Activated T-cell treated with anti-CD3 and anti-CD28 coated beads, Interleukin-2, amount 50 U/mL, for 72 hours (primary cell): ENCODE measurements at places on chromosomes 3 and 15. TPM values are rescaled to one million over a fixed set of nuclear protein-coding genes. Genes with fewer than 3 reads are reported as not detected.

GOLGA8R gene
- total RNA-seq: 2.6 TPM

LXN gene
- total RNA-seq: 5.7 TPM

GOLGA6A gene
- total RNA-seq: 0.53 TPM

USP13 gene
- 8.1 TPM for total RNA-seq

ZNF717 gene
- total RNA-seq: 19.2 TPM

GRCh38 chr3:9911863-9912262 lies 5.0 kb upstream of the IL17RC start:
- H3K27me3 ChIP-seq: peaks cover 20% of the 10 kb centered on the region
- H3K36me3 ChIP-seq: peaks cover 2% of the 10 kb centered on the region
- H3K4me1 ChIP-seq: peaks cover 33% of the 10 kb centered on the region
- H3K4me3 ChIP-seq: no peak overlapping the region

DNA sequence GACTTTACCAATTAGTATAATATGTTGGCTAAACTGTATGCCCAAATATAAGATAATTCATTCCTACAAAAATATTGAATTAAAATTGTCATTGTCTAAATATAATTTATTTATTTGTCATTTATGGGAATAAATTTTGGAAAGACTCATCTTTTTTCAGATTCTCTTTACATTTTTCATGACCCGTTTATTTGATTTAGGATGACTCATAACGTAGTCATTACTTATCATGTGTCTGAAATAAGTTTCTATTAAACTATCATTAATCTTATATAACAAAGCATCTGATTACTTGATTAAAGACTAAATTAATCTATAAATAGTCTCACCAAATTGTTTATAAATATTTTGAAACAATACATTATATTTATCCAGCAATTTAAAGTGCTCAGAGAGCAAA lies 516.6 kb downstream of the CADM2 start:
- no peaks in the 10 kb centered on the region for H3K36me3 ChIP-seq
- H3K4me1 ChIP-seq: no peaks in the 10 kb centered on the region
- no peak overlapping the region for H3K4me3 ChIP-seq
- H3K27ac ChIP-seq: no peak overlapping the region
- H3K27me3 ChIP-seq: no peaks in the 10 kb centered on the region

DNA sequence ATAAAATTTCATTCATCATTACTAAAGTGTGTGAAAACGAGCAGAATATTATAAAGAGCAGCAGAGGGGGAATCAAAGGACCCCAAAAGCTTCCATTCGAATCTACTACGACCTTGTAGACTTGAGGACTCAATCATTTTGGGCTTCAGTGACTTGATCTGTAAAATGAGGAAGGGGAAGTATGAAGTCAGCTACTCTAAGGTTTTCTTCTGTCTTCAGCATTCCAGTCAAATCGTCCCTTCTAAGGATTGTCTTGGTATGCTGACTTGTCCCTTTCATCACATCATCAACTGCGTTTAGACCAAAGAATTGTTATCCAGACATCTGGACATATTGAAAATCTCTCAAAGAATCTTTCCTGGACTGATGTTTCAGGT lies 44.8 kb downstream of the PLD1 start:
- H3K27me3 ChIP-seq: peaks cover 19% of the 10 kb centered on the region
- DNase-seq: no peak
- H3K36me3 ChIP-seq: no peaks in the 10 kb centered on the region
- H3K4me1 ChIP-seq: no peaks in the 10 kb centered on the region
- no peak overlapping the region for H3K27ac ChIP-seq

GRCh38 chr3:115814778-115815380 lies 191.6 kb downstream of the GAP43 start:
- peak; percentile 55 for DNase-seq
- H3K4me1 ChIP-seq: no peaks in the 10 kb centered on the region
- no peaks in the 10 kb centered on the region for H3K36me3 ChIP-seq

DNA sequence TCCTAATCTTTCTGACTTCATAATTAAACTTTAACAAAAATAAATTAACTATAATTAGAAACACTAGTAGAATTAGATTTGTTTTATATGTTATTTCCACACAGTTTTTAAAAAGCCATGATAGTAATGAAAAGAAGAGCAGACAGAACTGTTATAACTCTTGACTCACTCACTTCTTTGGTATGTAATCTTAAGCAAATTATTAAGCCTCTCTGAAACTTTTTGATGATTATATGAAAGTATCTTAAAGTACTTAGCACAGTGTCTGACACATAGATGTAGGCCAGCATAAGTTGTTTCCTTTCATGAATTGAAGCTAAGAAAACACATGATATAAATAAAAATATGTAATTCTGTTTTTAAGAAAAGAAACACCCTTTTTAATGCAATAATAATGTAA lies 123.6 kb upstream of the MLF1 start:
- no peak for DNase-seq
- H3K4me1 ChIP-seq: peaks cover 17% of the 10 kb centered on the region
- no peak overlapping the region for H3K27ac ChIP-seq

- no peak overlapping the region for H3K4me3 ChIP-seq
- H3K27ac ChIP-seq: no peak overlapping the region
- DNase-seq: no peak
- H3K27me3 ChIP-seq: no peaks in the 10 kb centered on the region
- no peaks in the 10 kb centered on the region for H3K4me1 ChIP-seq
- no peaks in the 10 kb centered on the region for H3K36me3 ChIP-seq
Observed at GRCh38 chr3:112027826-112028225, 6.7 kb upstream of the TMPRSS7 start.

GRCh38 chr3:52432691-52433141 lies 12.2 kb downstream of the SEMA3G start:
- no peaks in the 10 kb centered on the region for H3K4me1 ChIP-seq
- no peaks in the 10 kb centered on the region for H3K27me3 ChIP-seq
- no peak for DNase-seq
- peak overlapping the region; percentile 24 for H3K27ac ChIP-seq
- H3K4me3 ChIP-seq: no peak overlapping the region
- H3K36me3 ChIP-seq: no peaks in the 10 kb centered on the region

- no peak for DNase-seq
- H3K36me3 ChIP-seq: no peaks in the 10 kb centered on the region
- no peak overlapping the region for H3K27ac ChIP-seq
- H3K27me3 ChIP-seq: peaks cover 58% of the 10 kb centered on the region
Observed at GRCh38 chr15:73009066-73010056, 42.9 kb upstream of the NEO1 start.

DNA sequence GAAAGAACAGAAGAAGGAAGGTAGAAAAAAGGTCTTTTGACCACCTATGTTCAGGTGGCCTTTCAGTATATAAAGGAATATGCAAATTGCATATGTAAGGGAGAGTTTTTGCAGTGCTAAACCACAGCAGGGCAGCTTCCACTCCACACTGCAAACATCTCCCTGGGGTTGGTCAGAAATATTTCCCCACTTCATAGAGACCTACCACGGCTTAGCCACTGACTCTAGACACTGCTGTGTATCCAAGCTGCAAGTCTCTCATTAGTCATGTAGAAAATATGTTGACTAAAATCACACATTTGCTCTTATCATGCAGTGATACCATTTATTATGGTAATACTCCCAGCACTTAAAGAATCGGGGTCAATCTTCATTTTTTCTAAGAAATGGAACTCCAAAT lies 214.9 kb upstream of the NR2F2 start:
- H3K27ac ChIP-seq: no peak overlapping the region
- no peaks in the 10 kb centered on the region for H3K4me1 ChIP-seq
- H3K27me3 ChIP-seq: peaks cover 17% of the 10 kb centered on the region
- H3K36me3 ChIP-seq: no peaks in the 10 kb centered on the region

GRCh38 chr15:46461416-46461815 lies 826.6 kb downstream of the SQOR start:
- H3K4me3 ChIP-seq: no peak overlapping the region
- H3K27ac ChIP-seq: no peak overlapping the region
- H3K4me1 ChIP-seq: no peaks in the 10 kb centered on the region
- H3K27me3 ChIP-seq: no peaks in the 10 kb centered on the region
- no peak for DNase-seq

DNA sequence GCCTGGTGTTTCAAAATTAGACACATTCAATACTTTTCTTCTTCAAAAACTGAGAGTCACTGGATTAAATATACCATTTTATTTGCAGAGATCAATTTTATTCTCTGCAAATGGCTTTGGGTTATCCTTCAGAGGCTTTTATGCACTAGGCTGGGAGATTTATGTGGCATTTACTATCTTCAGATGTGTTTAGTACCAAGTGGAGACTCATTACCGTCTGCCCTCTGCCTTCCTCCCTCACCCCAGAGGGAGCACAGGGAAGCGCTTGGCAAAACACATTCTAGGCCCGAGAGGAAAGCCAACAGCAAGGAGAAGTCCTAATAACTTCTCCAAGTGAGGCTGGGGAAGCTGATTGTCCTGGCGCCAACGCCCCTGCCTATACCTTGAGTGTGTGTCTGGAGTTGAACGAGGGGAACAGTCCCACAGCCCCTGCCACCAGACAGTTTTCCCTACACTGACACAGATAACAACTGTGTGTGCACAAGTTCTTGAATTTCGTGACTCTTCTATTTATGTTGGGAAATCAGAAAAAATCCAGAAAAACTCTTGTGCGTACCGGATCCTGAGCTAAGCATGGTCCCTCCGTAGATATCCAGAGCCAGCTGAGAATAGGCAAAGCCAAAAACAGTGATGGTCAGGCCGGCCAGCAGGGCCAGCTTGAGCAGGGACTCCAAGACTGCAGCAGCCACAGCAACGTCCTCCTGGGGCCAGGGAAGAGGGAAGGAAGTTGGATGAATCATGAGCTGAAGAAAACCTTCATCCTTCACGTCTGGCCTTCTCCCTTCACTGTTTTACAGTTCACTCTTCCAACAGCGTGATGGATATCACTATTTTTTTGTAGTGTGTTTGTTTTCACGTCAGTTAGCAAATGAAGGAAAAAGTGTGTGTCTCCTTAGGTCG lies 26.6 kb downstream of the RFT1 start:
- H3K4me1 ChIP-seq: peaks cover 63% of the 10 kb centered on the region
- no peaks in the 10 kb centered on the region for H3K27me3 ChIP-seq
- H3K4me3 ChIP-seq: peak overlapping the region; percentile 70
- no peak for DNase-seq

GRCh38 chr15:33194237-33194636 lies 277 bp downstream of the FMN1 start:
- no peak for DNase-seq
- H3K27ac ChIP-seq: no peak overlapping the region
- peak overlapping the region; percentile 78 for H3K4me3 ChIP-seq
- peaks cover 28% of the 10 kb centered on the region for H3K4me1 ChIP-seq
